ENCODE measurements at places on chromosomes 1 and 21.
A peak's percentile ranks its signal among the peaks of the same experiment; 100 is the strongest.

DNA sequence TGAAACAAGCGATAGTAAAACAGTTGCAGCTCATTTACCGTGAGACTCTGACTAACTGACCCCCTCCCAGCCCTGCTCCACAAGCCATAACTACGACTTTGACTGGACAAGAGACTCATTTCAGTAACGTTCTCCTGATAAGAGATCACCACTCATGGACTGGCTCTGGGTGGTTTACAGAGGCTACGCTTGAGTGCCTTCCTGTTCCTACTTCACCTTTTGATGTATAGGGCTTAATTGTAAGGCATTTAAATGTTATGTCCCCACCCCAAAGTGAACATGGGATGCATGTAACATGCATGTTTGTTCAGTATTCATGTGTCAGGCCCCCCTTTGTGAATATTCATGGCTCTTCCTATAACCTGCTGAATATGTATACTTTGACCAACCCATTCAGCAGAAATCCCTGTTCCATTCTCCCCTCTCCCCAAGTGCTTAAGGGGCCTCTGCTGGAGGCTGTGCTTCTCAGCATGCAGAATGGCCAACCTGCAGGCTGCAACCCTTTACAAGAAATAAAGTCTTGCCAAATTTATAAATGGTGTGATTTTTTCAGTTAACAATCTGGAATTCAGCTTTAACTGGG is 50.7 kb upstream of the SPOCD1 start:
- DNase-seq, result no peak

GRCh38 chr21:25350056-25350455 is 257.2 kb downstream of the MRPL39 start:
- DNase-seq, result peak; percentile 17

GRCh38 chr1:163826500-163826899 is 504.7 kb downstream of the NUF2 start:
- no peak for DNase-seq

- DNase-seq, result no peak
These were observed 5.7 kb downstream of the ALG14 start for GRCh38 chr1:95067062-95067461.

GRCh38 chr1:12230549-12231275 is 882 bp downstream of the VPS13D start:
- no peak for DNase-seq

DNA sequence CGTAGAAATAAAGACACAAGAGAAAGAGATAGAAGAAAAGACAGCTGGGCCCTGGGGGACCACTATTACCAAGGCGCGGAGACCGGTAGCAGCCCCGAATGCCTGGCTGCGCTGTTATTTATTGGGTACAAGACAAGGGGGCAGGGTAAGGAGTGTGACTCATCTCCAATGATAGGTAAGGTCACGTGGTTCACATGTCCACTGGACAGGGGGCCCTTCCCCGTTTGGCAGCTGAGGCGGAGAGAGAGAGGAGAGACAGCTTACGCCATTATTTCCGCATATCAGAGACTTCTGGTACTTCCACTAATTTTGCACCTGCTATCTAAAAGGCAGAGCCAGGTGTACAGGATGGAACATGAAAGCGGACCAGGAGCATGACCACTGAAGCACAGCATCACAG is 4.1 kb upstream of the TPRG1L start:
- no peak for DNase-seq

Measured in HT1080 (cell line).